ENCODE measurements at places on chromosomes 13 and 19.

DNA sequence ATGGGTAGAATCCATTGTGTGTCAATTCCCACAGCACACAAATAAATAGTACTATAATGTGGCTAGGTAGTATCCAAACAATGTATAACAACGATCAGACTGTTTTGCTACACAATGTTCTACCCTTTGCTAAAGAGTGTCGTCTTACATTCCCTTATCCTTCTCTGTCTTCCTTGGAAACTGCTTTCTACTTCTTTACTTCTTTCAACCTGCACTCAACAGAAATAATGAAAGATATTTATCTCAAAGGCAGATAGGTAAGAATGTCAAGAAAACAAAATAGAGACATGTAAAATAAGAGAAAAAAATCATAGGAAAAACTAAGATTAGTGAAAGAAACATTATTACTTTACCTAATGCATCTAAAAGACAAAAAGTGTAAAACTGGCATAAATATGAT lies 814.7 kb downstream of the PCDH9 start:
- no peak for DNase-seq

DNA sequence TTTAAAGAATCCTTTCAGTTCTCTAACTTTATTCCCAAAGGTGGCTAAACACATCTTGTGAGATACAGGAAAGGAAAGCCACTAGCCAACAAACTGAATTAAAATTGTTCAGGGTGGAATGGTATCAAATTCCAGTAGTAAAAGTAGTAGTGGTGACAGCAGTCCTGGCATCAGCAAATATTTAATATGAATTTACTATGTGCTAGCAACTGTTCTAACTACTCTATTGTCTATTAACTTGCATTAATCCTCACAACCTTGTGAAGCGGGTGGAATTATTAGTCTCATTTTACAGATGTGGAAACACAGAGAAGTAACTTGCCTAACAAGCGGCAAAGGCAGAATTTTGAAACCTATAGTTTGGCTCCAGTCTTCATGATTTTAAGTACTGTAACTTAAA lies 130.1 kb downstream of the KLF12 start:
- DNase-seq, result no peak

- DNase-seq, result no peak
These were observed 153.8 kb upstream of the SERP2 start for GRCh38 chr13:44219577-44220548.

GRCh38 chr13:52849291-52850071 lies 1.0 kb upstream of the PCDH8 start:
- DNase-seq, result no peak

- no peak for DNase-seq
These were observed 6.1 kb downstream of the GAPDHS start for GRCh38 chr19:35539314-35539713.
